NCI-H510A treated with DMSO at 0.1 percent for 48 hours (cell line): ENCODE measurements at places on chromosomes 3 and 15.

GRCh38 chr15:83207009-83207659 lies 489 bp downstream of the HDGFL3 start:
- no peak for DNase-seq

DNA sequence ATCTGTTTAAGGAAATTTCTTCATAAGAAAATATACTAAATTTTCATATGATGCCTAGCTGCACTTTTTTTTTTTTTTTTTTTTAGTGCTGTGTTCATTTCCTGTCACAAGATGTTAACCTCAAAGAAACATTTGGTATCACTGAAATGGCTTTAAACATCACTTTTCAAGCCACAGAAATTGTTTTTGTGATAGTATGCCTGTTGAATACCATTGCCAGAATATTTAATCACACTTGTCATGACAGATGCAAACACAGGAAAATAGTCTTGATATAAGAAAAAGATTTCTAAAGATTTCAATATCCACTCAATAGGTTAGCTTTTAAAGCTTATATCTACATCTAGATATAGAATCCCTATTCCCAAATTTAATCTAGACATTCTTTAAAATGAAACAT lies 608.5 kb upstream of the AGTR1 start:
- no peak for DNase-seq

- no peak for DNase-seq
These were observed 214.3 kb downstream of the MCTP2 start for GRCh38 chr15:94445566-94446160.

GRCh38 chr3:100089812-100090668 lies 24.3 kb downstream of the FILIP1L start:
- DNase-seq, result no peak

DNA sequence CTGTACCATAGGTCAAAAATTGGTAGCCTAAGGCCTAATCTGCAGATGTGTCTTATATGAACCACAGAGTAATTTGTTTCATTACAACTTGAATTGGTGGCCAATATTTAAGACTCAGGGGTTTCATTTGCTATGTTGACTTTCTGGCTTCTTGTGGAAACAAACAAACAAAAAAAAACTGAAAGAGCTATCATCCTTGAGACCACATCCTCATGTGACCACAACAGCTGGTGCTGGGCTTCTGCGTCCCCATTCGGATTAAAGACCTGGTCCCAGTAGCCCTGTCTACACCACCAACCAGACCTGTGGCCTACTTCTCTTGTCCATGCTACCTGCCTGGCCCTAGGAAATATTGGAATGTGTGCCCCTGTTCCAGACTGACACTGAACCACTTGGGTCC lies 61.7 kb downstream of the STRIT1 start:
- DNase-seq, result no peak

DNA sequence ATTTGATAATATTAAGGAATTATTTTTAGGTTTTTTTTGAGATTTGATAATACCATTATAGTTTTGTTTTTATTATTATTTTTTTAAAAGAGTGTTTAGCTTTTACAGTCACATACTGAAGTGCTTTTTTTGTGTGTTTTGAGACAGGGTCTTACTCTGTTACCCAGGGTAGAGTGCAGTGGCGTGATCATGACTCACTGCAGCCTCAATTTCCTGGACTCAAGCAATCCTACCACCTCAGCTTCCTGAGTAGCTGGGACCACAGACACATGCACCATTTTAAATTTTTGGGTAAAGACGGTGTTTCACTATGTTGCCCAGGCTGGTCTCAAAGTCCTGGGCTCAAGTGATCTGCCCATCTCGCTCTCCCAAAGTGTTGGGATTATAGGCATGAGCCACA lies 73.0 kb downstream of the SUMF1 start:
- no peak for DNase-seq

- DNase-seq, result no peak
These were observed 370.8 kb downstream of the MAGI1 start for GRCh38 chr3:65667963-65668362.
